Esophagus squamous epithelium (tissue), 5 donors: ENCODE measurements at places on chromosomes 12 and 14.

DNA sequence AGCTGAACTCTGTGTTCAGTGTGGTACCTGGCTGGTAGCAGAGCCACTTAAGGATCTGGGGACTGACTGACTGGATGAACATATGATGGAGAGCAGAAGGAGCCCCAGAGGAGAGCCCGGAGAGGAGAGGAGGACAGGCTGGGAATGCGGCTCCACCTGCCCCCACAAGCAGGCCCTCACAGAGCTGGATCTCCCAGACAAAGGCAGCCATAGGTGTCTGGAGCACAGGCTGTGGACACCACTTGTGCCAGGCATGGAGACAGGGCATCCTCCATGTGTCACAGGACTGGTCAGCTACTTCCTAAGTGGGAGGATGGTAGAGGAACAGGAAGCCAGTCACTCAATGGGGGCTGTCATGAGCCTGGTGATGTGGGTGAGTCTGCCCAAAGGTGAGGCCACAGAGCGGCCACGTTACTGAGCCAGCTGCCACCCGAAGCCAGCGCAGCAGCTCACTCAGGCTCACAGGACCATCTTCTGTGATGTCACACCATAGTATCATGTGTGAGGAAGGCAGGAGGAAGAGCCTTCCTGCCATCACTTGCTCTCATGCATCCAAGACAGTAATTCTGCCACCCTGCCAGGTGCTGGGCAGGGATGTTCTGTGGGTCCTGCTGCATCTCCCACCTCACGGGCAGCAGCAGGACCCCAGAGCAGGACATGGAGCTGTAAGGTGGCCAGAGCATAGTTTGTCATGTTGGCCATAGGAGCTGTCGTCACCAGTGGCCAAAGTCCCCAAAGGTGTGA lies 72.1 kb downstream of the PRIMA1 start:
- DNase-seq: no peak

- no peak for DNase-seq
These were observed 58.5 kb upstream of the PLXNC1 start for GRCh38 chr12:94089891-94090290.

GRCh38 chr14:67446371-67447032 lies 34.5 kb upstream of the PLEK2 start:
- no peak for DNase-seq

DNA sequence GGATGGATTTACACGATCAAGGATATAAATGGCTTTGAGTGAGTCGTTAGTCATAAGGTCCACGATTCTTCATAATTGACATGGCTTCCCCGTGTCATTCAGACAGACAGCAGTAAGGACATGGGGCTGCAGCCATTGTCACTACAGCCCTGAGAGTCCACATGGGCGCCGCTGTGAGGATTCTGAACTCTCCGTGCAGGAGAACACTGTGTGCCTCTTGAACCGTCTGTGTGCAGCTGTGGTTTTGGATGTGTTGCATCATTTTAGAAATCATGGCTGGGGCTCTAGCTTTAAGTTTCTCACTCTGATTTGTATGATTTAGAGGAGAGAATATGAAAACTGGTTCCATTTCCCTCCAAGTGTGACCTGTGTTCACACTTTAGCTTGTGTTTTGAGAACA lies 47.2 kb downstream of the NPAS3 start:
- DNase-seq: no peak

- DNase-seq: no peak
These were observed 112.2 kb downstream of the CACNA1C start for GRCh38 chr12:2165021-2165420.

DNA sequence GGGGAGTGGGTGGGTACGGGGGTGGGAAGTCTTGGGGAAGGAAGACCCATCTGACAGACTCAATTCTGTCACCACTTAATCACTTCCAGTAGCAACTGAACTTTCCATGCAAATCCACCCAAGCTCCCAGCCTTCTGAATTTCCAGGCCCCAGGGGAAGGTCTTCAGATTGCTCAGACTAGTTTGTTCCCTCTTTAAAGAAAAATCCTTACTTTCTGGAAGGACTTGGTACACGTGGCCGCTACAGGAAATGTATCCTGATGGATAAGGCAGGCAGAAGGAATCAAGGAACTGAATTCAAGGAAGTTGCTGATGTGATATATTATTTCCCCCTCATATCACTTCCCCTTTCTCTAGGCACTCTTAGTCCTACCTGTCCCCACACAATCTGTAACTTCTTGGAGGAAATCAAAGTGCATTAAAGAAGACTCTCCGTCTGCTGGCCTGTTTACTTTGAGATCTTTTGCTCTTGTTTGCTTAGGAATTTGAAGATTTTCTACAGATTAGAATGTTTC lies 6.4 kb downstream of the NFKBIA start:
- DNase-seq: no peak

- no peak for DNase-seq
These were observed 584 bp upstream of the DDHD1 start for GRCh38 chr14:53153702-53154112.

DNA sequence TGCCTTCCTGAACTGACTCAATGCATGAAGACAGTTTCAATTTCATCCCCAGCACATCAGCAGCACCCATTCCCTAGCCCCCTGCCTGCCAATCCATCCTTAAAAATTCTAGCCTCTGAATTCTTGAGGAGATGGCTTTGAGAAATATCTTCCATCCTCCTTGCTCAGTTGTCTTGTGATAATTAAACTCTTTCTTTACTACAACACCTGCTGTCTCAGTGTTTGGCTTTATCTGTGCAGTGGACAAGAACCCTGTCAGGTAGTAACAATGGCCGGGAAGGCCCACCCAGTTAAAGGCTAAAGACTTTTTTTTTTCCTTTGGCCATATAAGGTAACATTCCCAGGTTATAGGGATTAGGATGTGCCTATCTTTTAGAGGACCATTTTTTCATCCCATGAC lies 114.4 kb upstream of the NAP1L1 start:
- no peak for DNase-seq

DNA sequence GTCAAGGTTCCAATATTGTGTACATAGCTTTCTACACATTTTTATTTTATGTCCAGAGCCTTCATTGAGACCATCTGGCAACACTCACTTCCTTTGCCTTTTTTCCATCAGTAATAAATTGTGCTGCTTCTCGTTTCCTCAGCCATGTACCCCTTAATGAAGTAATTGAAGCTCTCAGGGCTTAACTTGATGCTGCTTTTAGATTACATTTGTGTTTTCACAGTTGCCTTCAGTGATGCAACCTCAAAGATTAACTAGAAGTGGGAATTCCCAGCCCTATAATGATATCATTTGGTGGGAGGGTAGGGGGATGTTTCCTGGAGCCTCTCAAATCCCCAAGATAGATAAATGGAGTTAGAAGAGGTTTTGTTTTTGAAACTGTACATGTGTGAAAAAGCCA lies 80.2 kb upstream of the KRR1 start:
- no peak for DNase-seq

DNA sequence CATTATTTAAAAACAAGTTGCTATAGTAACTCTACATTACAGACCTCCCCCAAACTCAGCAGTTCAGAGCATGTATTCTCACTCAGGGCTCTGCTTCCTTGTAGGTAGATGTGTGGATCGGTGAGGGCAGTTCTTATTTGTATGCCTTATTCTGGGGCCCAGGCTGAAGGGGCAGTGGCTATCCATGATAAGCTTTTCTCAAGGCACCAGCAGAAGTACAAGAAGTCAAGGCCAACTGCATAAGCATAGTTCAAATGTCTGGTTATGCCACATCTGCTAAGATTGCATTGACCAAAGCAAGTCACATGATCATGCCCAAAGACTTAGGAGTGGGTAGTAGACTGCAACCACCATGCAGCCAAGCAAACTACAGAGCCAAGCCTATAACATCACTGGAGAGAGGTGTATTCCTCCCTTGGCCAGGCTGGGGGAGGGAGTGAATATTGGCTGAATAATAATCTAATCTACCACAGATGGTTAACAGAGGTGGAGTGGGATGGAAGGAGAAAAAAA lies 4.6 kb downstream of the PSEN1 start:
- DNase-seq: no peak

DNA sequence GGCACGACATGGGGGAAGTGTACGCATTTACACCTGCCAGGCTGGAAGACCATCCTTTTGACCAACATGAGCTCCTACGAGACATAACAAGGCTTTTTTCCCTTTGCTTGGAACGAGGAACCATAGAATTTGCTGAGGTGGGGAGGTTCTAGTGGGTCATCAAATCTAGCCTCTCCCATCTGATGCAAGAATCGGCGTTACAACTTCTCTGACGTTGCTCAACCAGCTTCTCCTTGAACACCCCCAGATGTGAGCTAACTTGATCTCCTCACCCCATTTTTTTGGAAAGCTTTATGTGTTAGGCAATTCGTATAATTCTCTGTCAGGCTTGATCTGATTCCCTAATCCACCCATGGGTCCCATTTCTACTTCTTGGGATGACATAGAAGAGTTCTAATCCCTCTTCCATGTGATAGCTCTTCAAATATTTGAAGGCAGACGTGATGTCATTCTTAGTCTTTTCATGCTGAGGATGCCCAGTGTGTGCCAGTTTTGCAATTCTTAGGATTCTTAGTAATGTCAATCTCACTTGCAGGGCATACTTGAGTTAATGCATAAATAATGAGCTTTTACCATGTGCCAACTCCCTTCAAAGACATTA lies 163.6 kb upstream of the PARP11 start:
- DNase-seq: no peak

DNA sequence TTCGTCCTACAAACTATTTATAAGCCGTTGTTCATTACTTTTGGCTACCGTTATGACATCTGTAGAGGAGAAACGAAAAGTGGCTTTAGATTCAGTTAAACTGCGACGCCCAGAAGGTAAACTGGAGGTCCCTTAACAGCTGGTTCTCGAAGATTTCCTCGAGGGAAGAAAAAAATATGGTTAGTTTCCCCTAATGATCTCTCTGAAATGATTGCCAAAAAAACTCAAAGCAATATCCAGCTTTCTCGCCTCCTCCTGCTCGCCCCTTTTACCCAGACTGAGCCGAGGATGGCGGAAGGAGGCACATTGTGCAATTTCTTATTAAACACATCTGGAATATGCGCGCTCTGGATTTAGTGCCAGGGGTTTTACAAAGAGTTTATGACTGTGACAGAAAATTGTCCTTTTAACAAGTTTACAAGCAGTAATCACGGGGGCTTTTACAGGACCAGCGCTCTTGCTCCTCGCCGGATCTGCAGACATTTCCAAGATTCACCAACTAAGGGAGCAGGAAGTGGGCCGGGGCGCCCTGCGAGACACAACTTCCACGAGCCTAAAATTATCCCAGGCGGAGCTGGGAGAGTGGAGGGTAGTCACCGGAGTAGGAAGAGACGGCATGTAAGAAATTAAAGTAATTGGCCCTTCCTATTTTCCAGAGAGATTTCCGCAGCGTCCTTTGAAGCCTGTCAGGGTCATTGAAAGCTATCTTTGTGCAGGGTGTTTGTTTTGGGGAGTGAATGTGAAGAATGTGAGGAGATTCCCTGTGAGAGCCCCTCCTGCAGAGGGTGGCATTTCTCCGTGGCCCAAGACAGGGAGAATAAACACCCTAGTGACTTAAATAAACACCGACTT lies 5.6 kb downstream of the SIX1 start:
- no peak for DNase-seq

GRCh38 chr12:55760663-55761062 lies 17.7 kb downstream of the GDF11 start:
- no peak for DNase-seq

- DNase-seq: no peak
These were observed 36.3 kb downstream of the SDR9C7 start for GRCh38 chr12:56897844-56898361.

GRCh38 chr14:21264025-21264801 lies 5.0 kb downstream of the HNRNPC start:
- no peak for DNase-seq

DNA sequence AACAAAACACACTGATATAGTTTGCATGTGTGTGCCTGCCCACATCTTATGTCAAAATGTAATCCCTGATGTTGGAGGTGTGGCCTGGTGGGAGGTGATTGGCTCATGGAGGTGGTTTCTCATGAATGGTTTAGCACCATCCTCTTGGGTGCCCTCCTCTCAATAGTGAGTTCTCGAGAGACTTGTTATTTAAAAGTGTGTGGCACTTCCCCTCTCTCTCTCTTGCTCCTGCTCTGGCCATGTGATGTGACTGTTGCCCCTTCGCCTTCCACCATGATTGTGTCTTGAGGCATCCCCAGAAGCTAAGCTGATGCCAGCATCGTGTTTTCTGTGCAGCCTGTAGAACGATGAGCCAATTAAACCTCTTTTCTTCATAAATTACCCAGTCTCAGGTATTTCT lies 454.1 kb upstream of the DCN start:
- DNase-seq: no peak

DNA sequence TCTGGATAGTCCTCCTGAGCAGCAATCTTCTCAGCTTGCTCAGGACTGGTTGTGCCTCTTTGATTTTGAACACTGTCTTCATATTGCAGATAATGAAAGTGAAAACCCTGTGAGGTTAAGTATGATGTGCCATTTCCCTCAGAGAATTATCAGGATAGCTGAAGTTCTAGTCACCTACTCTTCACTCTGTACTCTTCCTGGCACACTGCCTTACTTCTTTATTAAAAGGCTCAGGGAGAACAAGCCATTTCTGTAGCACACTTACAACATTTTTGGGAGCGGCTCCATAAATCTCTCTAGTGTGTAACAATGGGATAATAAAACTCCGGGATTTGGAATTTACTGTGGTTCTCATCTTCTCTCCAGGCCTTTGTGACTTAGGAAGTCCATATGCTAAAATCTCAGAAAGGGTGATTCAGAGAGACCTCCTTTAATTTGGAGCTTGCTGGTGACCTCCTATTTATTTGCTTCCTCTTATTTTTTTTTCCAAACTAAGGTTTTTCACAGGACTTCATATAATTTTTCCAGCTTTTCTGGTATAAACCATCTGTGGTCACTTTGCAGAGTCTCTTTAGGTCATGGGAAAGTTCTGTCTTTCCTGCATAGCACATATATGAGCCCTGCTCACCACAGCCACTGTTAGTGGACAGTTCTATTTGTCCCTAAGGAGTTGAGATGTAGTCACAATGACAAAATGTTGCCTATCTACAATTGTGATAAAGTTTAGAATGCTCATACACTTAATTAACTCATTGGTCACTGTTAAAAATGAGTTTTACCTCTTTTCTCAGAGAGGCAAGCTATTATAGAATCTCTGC lies 53.5 kb upstream of the LDHB start:
- DNase-seq: no peak

GRCh38 chr12:80299976-80300375 lies 144.1 kb upstream of the PTPRQ start:
- DNase-seq: no peak

- DNase-seq: no peak
These were observed 37.3 kb downstream of the RFLNA start for GRCh38 chr12:124332058-124332672.

DNA sequence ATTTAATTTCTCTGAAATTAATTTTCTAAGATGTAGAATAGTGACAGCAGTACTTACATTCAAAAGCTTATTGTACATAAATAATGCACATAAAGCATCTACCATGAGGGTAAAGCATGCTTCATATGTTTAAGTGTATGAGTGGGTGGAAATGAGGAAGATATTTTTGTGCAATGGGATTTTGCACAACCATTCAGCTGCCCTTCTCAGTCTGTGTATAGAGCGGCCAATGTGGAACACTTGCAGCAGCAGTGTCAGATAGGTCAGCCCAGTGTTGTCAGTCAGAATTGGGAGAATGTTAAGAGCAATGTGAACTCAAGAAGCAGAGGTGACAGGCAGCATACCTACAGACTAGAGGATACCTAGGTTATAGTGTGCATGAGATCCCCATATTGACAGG lies 72.5 kb upstream of the ATP2B1 start:
- no peak for DNase-seq
